ENCODE measurements at places on chromosomes 4 and X. TPM values are rescaled to one million over a fixed set of nuclear protein-coding genes. Genes with fewer than 3 reads are reported as not detected.

DNA sequence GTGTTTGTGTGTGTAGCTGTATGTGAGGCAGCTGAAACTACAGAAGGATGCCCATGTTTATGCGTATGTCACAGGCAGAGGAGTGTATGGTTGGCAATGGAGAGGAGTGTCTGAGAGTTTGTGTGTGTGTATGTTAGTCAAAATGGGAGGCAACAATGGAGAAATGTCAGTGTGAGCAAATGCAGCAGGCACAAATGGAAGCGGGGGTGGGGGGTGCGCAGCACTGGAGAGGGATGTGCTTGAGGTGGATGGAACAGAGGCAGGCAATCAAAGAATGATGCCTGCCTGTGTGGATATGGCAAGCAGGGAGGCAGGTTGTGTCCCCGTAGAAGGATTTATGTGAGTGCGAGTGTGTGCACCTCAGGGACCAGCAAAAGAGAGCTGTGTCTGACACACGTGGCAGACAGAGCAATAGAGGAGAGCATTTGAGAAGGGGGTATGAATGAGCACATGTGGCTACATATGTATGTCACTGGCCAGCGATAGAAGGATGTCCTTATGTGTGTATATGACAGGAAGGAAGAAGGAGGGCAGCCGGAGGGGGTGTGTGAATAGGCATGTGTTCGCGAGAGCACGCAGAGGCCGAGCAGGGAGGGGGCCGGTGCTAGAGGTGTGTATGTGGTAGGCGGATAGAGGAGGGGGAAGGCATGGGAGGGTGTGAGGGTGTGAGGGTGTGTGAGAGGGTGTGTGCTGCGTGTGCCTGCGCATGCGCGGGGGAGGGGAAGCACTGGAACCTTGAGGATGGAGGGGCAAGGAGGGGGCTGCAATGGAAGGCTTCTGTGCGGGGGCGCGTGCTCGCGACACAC lies 1.1 kb downstream of the PJA1 start:
- DNase-seq, result peak; percentile 65

DNA sequence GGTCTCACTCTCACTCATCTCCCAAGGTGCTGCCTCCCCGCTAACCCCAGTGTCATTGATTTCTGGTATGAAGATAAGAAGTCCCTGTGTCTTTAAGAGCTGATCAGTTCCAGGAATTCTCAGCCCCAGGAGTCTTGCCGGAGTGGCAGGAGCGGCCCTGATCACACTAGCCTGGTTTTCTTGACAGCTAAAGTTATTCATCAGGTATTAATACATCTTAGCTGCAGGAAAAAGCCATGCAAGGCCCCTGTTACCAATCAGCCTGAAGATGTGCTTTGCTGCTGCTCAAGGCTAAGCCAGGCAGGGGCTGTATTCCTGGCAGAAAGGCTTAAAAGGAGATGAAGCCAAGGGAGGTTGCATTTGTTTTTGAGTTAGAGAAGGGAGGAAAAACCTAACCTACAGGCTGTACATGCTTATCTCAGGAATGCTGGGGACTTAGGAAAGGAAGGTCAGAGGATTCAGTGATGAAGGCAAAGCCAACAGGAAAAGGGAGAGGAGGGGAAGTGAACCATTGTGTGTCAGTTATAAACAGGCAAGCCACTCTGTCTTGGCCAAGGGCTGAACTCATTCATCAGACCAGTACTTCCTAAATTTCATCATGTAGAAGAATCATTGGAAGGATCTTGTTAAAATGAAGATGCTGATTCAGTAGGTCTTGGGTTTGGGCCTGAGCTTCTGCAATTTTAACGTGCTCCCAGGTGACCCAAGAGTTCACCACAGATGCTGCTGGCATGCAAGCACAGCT lies 8.6 kb downstream of the SRPX start:
- DNase-seq, result no peak

DNA sequence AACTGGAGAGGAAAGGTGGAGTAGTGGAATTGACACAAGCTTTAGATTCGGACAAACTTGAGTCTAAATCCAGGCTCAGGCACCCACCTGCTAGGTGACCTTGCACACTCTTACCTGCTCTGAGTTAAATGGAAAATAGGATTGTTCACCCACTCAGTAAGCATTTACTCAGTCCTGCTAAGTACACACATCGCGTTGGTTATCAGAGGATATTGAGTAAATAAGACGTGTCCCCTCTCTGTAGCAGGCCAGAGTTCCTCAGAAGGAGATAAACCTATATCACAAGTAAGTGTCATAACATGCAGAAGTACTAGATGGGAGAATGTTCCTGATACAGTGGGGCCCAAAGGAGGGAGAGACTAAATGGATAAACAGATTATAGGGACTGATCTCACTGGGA lies 117.7 kb downstream of the SMIM20 start:
- DNase-seq, result no peak

DNA sequence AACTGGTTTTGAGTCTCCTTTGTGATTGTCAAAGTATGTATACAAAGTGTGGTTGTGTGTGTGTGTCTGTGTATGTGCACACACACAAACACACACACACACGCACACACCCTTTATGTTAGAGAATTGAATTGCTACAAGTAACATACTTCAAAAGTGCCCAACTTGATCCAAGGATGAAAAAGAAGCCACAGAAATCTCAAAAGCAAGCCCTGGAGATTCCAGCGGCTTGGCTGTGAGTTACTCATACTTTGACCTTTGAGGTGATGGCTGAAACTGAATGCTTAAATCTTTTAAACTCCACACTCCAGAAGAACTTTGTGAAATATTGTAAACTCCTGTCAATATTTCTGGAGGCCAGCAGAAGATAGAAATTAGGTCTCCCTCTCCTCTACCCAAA lies 168.4 kb upstream of the NRK start:
- DNase-seq, result no peak

- no peak for DNase-seq
Measured at GRCh38 chrX:40374486-40374885, 206.3 kb upstream of the ATP6AP2 start.

MAGEA9B gene
- not detected for total RNA-seq

ARHGAP36 gene
- total RNA-seq, result not detected

- DNase-seq, result no peak
Measured at GRCh38 chrX:68304602-68305001, 128.7 kb downstream of the OPHN1 start.

DNA sequence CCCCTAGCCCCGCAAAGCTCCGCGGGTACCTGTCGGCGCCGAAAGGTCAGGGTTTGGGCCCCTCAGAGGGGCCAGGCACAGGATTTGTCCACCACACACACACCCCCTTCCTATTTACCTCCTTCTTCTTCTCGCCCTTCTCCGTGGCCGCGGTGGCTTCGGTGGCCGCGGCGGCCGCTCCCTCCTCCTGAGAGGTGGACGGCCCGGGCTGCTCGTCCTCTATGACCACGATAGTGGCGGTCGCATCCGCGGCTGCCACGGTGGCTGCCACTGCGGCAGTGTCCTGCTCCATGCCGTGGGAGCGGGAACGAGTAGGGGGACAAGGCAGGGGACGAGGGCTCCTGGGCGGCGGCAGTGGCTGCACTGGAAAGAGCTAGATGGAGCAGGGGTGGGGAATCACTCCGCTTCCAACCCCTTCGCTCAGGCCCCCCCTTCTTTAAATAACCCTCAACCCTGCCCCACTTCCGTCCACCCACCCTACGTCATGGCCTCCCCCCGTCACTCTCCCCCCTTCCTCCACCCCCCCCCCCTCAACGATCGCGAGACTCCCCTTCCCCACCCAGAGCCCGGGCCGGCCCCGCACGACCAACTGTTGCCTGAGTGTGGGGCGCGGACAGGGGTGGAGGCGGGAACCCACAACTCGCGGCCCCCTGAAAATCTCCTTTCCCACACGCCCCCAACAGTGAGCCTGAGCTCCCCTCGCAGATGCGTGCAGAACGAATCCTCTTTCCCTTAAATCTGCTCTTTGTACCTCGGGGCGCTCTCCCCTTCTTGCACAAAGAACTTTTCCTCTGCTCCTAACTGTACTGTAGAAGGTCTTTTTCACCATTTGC lies at the start of gene SMARCA1:
Gene SMARCA1, minus strand, starts transcription at position 412 of the 833 bp plus-strand sequence. Its CDS starts 120 bp downstream, at position 292.
- no peak for DNase-seq

KLHL8 gene
- total RNA-seq, result 12.6 TPM

- no peak for DNase-seq
Measured at GRCh38 chr4:71184195-71184781, 154.5 kb upstream of the SLC4A4 start.

GUCY1B1 gene
- not detected for total RNA-seq

GRCh38 chr4:123110147-123110546 lies 187.8 kb upstream of the NUDT6 start:
- no peak for DNase-seq

NSG1 gene
- 39.7 TPM for total RNA-seq

- no peak for DNase-seq
Measured at GRCh38 chr4:12260453-12260852, 831.8 kb upstream of the HS3ST1 start.

- DNase-seq, result no peak
Measured at GRCh38 chr4:168682898-168683500, 186.1 kb downstream of the PALLD start.

DNA sequence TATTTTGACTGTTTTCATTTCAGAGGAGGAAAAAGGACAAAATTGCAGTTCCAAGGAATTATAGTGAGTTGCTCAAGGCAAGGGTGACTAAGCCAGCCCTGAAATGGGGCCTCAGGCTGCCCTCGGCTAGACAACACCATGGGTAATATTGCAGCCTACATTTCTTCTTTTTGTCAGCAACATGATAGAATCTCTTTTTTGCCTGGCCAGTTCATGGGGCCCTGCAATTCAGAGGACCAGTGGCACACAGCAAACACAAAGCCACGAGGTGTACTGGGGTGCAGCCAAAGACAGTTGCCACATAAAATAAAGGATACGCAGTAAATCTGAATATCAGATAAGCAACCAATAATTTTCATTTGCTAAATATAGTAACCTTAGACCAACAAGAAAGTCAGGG lies 41.8 kb downstream of the RBM47 start:
- no peak for DNase-seq

- DNase-seq, result no peak
Measured at GRCh38 chr4:10108818-10109783, 7.5 kb downstream of the WDR1 start.

DNA sequence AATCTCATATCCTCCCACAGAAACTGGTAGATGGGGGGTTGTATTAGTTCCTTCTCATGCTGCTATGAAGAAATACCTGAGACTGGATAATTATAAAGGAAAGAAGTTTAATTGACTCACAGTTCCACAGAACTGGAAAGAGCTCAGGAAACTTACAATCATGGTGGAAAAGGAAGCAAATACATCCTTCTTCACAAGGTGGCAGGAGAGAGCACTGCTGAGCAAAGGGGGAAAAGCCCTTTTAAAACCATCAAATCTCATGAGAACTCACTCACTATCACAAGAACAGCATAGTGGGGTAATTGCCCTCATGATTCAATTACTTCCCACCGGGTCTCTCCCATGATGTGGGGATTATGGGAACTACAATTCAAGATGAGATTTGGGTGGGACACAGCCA lies 250.5 kb upstream of the GPRIN3 start:
- DNase-seq, result no peak

DNA sequence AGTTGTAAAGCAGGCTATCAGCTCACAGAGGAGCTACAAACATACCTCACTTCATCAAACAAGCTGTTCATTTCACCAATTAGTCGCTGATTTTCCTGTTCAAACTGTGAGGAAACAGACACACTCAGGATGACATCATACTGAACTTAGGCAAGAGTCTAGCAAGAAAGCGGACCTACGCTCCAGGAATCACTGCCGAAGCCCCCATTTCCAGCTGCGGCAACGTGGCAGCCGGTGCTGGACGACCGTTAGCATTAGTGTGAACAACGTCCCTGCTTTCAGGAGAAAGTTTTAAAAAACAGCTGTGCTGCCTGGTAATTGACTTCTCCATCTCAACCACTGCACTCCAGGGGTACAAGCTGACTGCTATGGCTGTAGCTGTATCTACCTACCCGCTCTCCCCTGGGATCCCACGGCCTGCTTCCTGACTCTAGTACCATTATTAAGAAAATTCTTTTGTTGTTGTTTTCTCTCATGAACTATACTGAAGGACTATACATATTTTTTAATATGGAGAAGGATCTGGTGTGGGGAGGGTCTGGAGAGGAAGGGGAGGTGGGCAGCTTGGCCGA lies 38.3 kb downstream of the NSG1 start:
- no peak for DNase-seq

DNA sequence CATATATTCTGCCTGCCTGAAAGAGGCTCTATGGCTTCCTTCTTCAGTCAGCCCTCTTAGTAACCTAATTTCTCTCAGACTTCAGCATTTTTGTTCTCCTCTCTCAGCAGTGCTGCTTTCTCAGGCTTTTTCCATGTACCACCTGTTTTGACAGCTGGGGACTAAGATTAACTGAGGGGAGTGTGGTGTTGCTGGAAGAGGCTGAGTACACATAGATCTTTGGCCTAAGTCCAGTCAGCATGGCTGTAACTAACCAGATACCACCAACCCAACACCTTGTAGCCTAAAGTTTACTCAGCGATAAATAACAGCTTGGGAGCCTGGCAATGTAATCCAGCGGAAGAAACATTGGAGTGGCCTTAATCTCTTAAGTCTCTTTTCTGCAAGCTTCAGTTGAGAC lies 85.5 kb downstream of the RTL3 start:
- no peak for DNase-seq

- no peak for DNase-seq
Measured at GRCh38 chr4:8097721-8098345, 60.8 kb downstream of the ABLIM2 start.

DNA sequence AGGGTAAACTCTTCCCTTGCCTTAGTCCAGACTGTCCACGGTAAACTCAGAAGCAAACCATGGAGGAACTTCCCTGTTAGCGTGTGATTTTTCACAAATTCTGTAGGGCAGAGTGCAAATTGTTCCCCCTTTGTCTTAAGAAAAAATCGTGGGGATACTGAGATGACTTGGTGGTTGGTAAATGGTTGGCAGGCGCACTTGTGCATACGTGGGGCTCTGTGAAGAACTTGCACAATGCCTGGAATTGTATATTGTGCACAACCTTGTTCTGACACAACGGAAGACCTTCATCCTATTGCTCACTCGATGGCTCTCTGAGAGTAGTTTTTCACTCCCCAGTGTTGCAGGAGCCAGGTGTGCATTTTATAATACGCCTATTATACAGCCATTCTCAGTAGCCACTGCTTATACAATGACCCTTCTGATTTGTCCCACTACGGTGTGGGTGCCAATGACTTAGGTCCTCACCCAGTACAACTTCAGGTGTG lies 150.0 kb downstream of the SPRY1 start:
- DNase-seq, result no peak

- DNase-seq, result no peak
Measured at GRCh38 chr4:30616942-30617646, 103.1 kb upstream of the PCDH7 start.

GRCh38 chr4:123120473-123120872 lies 198.1 kb upstream of the NUDT6 start:
- DNase-seq, result no peak

- no peak for DNase-seq
Measured at GRCh38 chrX:40064055-40064597, 33.6 kb downstream of the BCOR start.

GRCh38 chr4:74402692-74403456 lies 37.9 kb downstream of the EREG start:
- DNase-seq, result no peak

ANKRD50 gene
- 0.28 TPM for total RNA-seq

- DNase-seq, result no peak
Measured at GRCh38 chrX:118455013-118455412, 40.6 kb upstream of the DOCK11 start.

GRCh38 chrX:123267220-123267619 lies 83.1 kb downstream of the GRIA3 start:
- no peak for DNase-seq
